Kidney (tissue), 22 donors: ENCODE measurements at places on chromosomes 12 and 14. TPM values are rescaled to one million over a fixed set of nuclear protein-coding genes. Genes with fewer than 3 reads are reported as not detected.
A peak's percentile ranks its signal among the peaks of the same experiment; 100 is the strongest.

- DNase-seq = no peak
Measured at GRCh38 chr14:55099756-55100155, 29.3 kb upstream of the LGALS3 start.

DNA sequence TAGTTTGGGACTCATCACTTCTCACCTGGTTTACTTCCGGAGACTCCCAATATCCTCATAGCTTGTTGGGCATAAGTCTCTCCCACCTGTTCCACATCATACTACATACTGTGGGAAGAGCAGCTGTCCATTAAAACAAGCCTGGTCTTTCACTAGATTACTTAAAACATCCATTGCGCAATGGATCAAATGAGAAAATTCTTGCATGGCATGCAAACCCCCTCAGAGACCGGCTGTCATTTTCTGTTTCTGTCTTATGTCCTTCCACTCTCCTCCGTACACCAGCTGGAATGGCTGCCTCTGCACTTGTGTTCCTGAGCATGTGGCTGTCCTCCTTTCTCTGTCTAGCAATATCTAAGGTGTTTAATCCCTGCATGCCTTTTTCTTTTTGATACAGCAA is 265.6 kb downstream of the TMEM117 start:
- no peak for DNase-seq

KLHL28 gene
- 16.3 TPM for total RNA-seq

NOXRED1 gene
- 0.57 TPM for total RNA-seq

IL22 gene
- total RNA-seq = not detected

DNA sequence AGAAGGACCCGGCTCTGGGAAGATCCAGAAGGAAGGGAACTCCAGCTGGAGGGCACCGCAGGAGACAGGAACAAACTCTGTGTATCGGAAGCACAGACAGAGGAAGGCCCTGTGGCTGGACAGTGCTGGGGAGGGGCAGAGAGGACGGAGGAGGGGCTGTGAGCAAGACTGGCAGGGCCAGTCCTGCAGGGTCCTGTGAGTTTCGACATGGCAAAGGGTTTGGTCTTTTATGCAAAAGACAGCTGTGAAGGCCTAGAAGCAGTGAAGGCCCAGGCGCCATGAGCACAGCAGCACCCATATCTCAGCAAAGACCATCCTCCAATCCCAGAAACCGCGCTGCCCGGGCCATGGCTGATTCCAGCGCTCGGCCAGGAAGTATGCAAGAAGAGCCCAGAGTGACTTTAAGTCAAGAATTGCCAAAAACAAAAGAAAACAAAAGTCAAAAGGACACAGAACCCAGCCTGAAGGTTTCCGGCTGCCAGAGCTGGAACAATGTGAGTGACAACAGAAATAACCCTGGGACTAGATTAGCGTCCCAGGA is 126.5 kb downstream of the NCOR2 start:
- DNase-seq = no peak

- DNase-seq = no peak
Measured at GRCh38 chr12:57018906-57019305, 2.6 kb upstream of the TAC3 start.

SIX6 gene
- not detected for total RNA-seq

GRCh38 chr12:93776581-93777018 is 99.4 kb downstream of the CRADD start:
- DNase-seq = no peak

DNA sequence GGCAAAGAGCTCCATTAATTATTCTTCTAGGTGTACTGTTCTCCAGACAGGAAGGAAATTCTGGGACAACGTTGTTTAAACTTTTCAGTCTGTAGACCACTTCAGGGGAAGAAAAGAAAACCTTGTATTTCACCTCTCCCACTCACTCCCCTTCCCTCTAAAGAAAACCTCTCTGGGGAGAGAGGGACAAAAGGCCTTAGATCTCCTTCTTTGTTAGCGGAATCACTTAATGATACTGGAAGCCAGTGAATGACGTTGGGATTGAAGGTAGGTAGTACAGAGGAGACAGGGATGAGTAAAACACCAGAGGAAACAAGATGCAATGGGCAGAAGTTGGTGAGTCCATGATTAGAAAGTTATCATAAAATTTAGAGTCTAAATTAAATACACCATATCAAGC is 38.7 kb upstream of the SGPP1 start:
- no peak for DNase-seq

DNA sequence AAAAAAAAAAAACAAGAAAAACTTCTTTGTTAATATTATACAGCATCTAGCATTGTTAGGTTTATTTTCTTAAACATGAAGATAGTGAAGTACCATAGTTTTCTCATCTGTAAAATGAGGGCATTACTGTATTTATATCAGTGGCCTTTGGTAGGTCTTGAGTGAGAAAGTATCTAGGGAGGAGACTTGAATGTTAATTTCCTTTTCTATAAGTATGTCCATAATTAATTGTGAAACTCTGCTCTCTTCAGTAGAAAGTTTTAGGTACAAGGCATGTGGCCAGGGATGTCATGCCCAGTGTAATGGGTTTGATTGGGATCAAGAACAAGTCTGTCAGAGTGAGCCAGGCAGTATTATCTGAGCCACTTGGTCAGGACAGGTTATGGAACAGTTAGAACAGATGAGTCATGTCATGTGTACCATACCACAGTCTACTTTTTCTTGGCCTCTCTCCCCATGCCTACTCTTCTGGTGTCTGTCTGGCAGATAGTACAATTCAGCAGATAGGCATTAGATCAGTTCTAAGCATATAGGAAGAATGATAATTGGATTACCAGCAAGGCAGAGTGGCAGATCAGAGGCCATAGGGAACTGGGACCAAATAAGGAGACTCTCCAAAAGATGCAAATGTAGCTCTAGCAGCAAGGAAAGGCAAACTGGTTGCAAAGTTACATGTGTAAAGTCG is 30.4 kb downstream of the FBXO34 start:
- no peak for DNase-seq

TMEM30B gene
- total RNA-seq = 20.4 TPM

KLRC3 gene
- total RNA-seq = 0.72 TPM

DNA sequence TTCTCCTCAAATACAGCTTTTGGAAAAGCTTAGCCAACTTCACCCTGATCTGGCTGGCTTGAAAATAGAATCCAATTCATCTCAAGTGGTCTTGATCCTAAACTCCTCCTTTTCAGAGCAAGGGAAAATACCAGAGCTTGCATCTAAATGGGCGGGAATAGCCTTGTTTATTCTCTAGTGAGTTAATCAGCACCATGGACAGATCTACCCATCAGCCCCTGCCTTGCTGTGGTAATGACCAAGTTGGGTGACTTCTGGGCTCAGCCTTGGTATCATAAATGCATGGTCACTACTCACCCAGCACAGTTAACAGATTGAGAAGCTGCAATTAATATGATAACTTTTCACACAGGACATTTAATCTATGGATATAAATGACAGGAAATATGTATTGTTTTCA is 196.6 kb downstream of the GLT1D1 start:
- peak; percentile 81 for DNase-seq

DNA sequence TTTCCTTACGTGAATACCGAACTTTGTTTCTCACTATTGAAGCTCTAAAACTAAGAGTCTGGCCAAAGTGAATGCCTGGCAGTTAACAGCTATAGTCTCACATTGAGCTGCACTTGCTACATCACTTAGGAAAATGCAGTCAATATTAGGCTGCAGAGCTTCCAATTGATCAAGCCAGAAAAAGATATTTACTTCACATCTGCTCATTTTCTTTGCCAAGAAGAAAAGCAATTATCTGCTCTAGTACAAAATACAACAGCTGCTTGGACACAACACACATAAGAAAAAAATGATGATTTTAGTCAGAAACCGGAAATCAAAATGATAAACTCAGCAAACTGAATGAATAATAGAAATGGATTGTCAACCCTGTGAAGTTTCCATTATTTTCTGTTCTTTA is 45.4 kb downstream of the TMTC1 start:
- DNase-seq = no peak

GRCh38 chr12:75058228-75058627 is 151.4 kb downstream of the KCNC2 start:
- no peak for DNase-seq

GLI1 gene
- 2.8 TPM for total RNA-seq

DNA sequence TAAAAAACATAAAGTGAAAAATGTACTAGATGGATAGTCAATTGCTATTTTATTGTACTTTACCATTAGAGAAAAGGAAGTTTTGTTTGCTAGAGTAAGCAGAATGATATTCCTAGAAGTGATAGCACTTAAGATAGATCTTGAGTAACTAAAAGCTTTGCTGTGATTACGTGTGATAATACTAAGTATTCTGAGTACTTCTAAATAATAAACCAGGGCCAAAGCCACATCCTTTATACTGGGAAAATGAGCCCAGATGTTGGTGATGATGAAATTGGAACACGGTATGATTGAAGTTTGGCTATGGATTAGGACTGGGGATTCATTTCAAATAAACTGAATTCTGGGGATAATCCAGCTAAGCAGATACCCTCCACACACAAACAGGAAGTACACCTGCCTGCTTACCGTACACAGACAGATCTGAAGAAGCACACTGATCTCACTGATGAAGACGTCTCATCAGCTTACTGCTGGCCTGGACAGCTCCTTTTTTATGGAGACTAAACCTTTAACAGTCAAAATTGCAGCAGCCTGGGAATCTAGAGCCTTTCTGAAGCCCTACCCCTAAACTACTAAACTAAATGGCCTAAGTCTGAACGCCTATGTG is 199.8 kb downstream of the LRFN5 start:
- DNase-seq = no peak

PTGDR gene
- total RNA-seq = 3.1 TPM

GRCh38 chr12:132535019-132535418 is 45.1 kb downstream of the FBRSL1 start:
- DNase-seq = peak; percentile 49

DNA sequence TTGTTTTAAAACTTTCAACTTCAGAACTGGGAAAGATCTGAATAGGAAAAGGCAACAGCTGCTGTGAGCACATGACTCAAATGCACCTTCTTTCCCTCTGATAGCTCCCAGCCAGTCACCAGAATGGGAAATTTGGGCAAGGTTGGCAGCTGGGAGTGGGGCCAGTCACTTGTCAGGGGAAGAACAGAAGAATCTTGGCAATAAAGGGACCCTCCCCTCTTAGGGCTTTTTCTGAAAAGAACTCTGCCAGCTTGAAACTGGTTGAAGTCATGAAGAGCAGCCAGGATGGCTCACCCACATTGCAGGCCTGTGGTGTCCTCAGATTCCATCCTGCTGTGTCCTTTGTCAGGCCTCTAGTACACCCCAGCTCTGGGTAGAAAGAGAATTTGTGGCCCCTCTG is 10.3 kb upstream of the RIC8B start:
- no peak for DNase-seq

GRCh38 chr12:124754949-124755800 is 108.5 kb downstream of the SCARB1 start:
- DNase-seq = peak; percentile 69

CMA1 gene
- total RNA-seq = 2.1 TPM

GPRC5D gene
- 0.25 TPM for total RNA-seq

GPR162 gene
- total RNA-seq = 5.0 TPM

DNA sequence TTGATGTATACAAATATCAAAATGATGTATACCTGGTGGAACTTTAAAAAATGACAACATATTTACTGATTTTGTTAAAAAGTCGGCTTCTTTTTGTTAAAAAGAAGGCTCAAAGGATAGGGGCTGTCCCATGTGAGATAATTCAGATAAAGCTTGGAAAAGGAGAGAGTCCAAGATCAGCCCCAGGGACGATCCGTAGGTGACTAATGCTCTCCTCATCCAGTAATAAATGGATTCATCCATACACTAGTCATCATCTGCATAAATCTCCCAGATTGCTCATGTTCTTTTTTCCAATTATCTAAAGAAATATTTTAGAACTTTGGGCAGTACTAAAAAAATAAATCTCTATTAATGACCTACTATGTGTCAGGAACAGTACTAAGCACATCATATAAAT is 23.4 kb upstream of the FSCB start:
- DNase-seq = no peak

DNA sequence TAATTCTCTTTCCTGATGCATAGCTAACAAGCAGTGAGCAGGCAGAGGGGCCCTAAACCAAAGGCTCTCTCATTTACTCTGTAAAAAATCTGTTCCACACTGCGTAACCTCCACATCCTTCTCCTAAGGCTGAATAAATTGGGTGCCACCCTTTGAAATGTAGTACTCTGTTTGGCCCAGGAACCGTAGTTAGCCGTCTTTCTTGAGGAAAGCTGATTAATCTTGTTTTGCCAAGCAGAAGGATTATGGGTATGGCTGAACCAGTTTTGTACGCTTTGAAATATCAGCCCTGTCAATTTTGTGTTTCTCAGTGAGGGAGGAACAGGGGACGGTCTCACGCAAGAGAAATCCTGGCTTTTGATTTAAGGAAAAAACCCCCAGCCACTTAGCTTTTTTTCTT is 19.7 kb downstream of the EML1 start:
- no peak for DNase-seq

- no peak for DNase-seq
Measured at GRCh38 chr14:73244541-73245290, 7.4 kb downstream of the PAPLN start.

DNA sequence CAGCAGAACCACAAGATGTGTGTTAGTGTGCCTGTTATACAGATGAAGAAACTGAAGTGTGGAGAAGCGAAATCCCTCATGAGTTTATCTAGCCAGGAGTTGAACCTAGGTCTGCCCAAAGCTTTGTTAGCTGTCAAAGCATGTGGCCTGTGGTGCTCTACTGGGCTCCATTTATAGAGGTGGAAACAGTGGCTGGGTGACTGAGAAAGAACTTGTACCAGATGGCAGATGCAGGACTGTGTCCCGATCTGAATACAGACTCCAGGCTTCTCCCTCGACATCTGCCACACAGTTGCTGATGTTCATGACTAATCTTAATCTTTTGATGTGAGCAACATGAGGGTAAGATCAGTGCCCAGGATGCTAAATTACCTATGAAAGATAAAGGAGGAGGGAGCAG is 89.1 kb downstream of the C12orf75 start:
- DNase-seq = no peak

MFAP5 gene
- total RNA-seq = 0.38 TPM

- DNase-seq = no peak
Measured at GRCh38 chr14:92965281-92965680, 42.3 kb downstream of the CHGA start.

RFLNA gene
- total RNA-seq = 0.76 TPM

SLC6A12 gene
- 130 TPM for total RNA-seq

CLEC14A gene
- 37.6 TPM for total RNA-seq

SLC10A1 gene
- total RNA-seq = not detected

DNA sequence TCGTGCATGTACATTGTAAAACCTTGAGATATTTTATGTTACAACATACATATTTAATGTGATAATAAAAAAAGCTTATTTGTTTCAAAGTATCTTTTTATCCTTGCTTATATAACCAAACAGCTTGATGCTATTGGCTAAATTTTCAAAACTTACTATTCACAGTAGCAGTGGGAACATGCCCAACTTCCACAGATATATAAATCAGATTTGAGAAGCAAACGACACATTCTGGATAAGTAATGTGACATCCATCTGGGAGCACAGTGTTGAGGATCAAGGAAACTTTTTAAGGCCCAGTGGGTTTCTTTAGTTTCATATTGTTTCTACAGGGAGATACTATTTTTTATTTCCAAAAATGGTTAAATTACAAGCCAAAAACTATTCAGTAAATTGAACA is 350.7 kb downstream of the SEC23A start:
- no peak for DNase-seq
